ENCODE measurements at places on chromosomes 16 and 17. TPM values are rescaled to one million over a fixed set of nuclear protein-coding genes. Genes with fewer than 3 reads are reported as not detected.

DNA sequence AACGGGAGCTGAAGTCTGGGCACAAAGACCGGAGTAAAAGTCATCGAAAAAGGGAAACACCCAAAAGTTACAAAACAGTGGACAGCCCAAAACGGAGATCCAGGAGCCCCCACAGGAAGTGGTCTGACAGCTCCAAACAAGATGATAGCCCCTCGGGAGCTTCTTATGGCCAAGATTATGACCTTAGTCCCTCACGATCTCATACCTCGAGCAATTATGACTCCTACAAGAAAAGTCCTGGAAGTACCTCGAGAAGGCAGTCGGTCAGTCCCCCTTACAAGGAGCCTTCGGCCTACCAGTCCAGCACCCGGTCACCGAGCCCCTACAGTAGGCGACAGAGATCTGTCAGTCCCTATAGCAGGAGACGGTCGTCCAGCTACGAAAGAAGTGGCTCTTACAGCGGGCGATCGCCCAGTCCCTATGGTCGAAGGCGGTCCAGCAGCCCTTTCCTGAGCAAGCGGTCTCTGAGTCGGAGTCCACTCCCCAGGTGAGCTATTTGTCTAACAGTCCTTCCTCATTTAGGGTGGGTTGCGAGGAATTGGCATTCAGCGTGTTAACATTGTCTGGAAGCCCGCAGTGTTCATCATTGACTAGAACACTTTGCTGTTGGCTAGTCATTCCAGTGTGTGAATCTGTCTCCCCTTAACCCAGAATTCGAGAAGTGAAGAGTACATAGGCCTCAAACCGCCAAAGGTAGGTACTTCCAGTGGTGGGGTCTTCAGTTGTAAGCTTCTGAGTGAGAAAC, 1.5 kb downstream of the CDK12 start:
- DNase-seq: peak; percentile 28

DNA sequence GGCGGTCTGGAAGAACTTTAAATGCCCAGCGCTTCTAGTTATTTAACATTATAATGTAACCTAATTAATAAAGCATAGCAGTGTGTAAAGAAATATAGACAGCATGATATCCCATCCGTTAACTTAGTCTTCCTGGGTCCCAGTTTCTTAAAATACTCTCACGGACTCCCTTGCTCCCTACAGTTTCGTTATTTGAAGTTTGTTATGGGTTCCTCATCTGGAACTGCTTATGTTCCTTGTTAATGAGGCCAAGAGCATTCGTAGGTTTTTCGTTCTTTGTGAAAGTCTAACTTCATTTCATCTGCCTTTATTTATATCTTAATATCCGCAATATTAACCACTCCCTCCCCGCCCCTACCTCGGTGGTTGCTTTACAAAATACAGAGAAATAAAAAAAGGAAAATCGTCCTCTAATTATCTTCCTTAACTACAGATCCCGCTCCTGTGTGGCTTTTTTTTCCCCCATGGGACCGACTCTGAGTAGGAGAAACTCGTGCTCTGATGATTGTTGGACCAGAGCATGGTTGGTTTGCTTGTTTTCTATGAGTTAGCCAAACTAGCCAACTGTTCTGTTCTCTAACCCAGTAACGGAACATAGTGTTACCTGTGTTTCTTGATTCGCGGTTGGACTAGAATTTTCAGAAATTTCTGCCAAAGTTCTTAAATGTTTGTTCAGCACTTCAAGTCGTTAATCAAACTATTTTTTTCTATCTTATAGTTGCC, 863 bp downstream of the ADPRM start:
- DNase-seq: peak; percentile 25

CCL23 gene
- total RNA-seq: not detected

OR1F1 gene
- not detected for total RNA-seq
